A172 (cell line): ENCODE measurements at places on chromosomes 11 and 22.

- DNase-seq = no peak
Measured at GRCh38 chr22:41377846-41378245, 3.9 kb upstream of the TEF start.

DNA sequence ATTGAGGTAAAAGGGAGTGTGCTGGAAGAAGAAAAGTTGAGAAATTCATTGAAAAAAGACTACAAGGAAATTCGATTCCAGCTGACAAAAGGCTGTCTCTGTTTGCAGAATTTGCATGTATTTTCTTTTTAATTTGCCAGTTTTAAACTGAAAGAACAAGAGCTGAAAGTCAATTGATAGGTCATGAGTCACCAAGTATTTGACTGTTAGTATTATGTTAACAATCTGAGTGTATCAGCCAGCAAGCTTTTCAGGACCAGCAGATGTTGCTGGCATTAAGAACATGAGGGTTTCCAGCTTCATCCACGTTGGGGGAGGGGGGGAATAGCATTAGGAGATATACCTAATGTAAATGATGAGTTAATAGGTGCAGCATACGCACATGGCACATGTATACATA, 726.7 kb downstream of the METTL15 start:
- peak; percentile 80 for DNase-seq

DNA sequence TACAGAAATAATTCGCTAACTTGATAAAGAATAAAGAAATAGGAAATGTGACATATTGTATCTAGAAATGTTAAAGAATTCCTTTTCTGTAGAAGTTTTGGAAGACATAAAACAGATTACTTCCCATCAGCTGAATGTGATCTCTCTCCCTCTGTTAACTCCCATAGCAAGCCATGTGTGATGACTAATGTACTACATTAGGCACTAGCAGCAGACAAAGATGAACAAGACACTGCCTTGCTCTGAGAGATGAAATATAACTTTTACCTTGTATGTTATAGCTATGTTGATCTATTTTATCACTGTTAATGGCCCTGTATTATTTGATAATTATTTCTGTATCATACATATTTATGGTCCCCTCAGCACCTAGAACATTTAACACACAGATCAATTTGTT, 817.2 kb downstream of the LRRC4C start:
- DNase-seq = no peak

GRCh38 chr11:31160504-31161422, 208.8 kb downstream of the DCDC1 start:
- DNase-seq = no peak

DNA sequence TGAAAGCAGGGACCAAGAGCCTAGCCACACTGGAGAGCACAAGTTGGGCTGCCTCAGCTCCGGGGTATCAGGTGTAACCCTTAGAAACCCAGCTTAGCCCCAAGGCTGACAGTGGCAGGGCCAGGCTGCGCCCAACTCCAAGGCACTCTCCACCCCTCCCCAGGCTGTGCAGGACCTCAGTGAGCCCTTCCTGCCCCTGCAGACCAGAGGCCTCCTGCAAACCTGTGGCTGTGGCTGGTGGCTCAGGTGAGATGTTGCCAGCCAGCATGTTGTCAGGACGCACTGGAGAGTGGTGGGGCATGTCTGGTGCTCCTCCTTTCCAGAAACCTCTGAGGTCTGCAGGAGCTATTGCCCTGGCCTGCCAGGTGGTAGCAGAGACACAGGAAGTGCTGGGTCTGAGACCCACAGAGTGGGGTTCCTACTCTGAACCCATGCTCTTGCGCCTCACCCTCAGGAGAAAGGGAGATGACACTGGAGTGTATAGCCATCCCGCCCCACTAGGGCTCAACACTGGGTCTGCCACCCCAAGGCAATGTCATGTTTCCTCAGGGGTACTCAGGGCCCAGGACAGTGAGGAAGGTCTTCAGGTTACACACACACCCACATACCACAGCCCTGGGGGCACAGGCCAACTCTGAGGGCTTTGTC, 2.4 kb upstream of the SCARF2 start:
- no peak for DNase-seq

DNA sequence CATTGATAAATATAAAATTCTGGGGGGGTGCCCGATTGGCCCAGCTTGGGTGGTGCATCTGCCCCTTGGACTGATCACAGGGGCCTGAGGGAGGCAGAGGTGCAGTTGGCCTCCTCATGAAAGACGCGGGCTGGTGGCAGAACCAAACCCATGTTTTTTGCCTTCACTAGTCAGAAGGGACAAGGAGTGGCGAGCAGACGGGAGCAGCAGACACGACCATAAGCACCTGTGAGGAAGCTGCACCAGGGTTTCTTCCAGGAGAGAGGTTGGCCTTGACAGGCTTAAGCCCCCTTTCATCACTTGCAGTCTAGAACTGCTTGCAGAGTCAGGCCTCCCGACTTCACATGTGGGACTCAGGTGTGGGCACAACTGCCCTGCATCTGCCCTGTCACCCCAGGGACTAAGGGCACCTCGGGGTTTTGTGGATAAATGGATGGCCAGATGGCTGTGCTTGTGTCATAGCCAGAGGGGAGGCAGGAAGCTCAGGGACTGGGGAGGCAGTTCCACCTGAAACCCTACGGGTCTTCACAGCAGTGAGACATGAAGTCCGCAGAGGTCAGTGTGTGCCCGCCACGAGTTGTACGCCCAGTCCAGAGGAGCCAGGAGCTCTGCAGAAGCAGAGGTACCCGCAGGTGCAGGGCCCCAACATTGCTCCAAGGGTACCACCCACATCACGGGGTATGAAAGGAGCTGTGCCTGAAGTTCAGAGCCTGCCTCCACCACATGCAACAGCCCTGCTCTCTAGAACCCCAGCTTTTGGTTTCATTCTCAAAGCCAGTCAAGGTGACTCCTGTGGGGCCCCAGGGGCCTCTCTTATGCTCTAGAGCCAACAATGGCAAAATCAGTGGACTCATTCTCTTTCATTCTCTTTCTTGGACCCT, 18.2 kb upstream of the SYT13 start:
- no peak for DNase-seq

GRCh38 chr22:28006271-28006670, 87.2 kb upstream of the PITPNB start:
- DNase-seq = no peak

GRCh38 chr11:101509922-101510321, 73.9 kb downstream of the TRPC6 start:
- DNase-seq = no peak

GRCh38 chr11:108037211-108037610, 28.5 kb downstream of the CUL5 start:
- no peak for DNase-seq
